Renal cortical epithelial cell (primary cell): ENCODE measurements at places on chromosomes 16 and 17. TPM values are rescaled to one million over a fixed set of nuclear protein-coding genes. Genes with fewer than 3 reads are reported as not detected.
A peak's percentile ranks its signal among the peaks of the same experiment; 100 is the strongest.

GRCh38 chr16:21159281-21159951, 942 bp downstream of the LDAF1 start:
- no peak for DNase-seq

DNA sequence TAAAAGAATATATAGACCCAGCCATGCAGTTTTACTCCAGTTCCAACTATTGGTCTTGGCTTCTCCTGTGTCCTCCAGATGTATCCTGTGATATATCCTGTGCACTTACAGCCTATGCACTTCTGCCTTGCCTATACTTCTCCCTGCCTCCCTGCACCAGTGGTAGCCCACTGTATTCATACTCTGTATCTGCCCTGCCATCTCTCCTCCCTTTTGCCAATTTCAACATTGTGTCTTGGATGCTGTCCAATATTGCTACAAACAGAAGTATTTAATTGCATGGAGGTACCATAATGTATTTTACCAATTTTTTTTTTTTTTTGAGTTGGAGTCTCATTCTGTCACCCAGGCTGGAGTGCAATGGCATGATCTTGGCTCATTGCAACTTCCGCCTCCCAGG, 242.7 kb downstream of the HAPSTR1 start:
- DNase-seq = no peak

- no peak for DNase-seq
These were observed 11.2 kb upstream of the COG7 start for GRCh38 chr16:23464196-23464595.

Gene MEOX1
- total RNA-seq = 11.1 TPM in 1 of 2 replicates, not detected in the other

GRCh38 chr16:6165330-6165979, 1067.9 kb upstream of the EEF2KMT start:
- peak; percentile 1 for DNase-seq

Gene HOXB8
- 8.3 and 65.8 TPM in 2 replicates for total RNA-seq

Gene SDK2
- total RNA-seq = 0.10 and 0.52 TPM in 2 replicates

Gene ENPP7
- not detected in 2 replicates for total RNA-seq

DNA sequence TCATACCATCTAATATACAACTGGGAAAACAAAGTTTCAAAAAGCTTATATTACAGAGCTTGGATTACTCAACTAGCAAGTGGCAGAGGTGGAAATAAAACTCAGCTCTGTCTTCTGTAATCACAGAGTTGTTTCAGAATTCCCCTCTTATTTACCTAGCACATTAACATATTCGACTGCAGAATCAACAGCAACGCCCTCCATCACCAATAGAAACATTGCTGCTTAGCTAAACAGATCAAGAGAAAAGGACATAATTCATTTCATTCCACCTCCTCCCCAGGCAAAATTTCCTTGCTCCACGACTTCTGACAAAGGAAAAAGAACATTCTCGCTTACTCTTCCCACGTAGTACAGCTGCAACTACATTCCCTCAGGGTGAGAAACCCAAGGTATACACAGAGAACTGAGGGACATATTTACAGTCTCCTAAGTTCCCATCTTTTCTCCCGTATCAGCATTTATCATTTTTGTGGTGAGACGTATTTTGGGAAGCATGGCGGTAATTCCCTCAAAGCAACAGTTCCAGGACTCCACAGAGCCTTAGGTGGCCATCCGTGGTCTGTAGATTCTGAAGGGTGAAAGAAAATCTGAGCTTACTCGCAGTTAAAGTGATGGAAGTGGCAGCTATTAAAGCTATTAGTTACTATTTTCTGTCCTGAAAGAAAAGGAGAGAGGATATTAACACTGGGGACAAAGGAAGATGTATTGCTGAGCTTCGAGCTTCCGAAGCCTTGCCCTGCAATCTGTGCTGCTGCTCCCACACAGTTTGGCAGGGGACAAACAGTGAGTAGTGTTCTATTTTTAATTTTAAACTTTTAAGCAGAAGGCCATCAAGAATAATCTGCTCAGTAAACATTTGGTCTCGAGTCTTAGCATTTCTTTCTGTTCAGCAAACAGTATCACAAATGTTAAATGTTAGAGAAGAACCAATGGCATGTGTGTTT, 1296.2 kb downstream of the CDH8 start:
- no peak for DNase-seq

Gene CIITA
- under 0.01 and 0.65 TPM in 2 replicates for total RNA-seq

GRCh38 chr17:77476006-77476405, 335.2 kb downstream of the SEC14L1 start:
- no peak for DNase-seq

GRCh38 chr17:31529841-31530251, 138.4 kb downstream of the RAB11FIP4 start:
- DNase-seq = no peak

GRCh38 chr16:84117494-84117843, 727 bp upstream of the MBTPS1 start:
- no peak for DNase-seq

DNA sequence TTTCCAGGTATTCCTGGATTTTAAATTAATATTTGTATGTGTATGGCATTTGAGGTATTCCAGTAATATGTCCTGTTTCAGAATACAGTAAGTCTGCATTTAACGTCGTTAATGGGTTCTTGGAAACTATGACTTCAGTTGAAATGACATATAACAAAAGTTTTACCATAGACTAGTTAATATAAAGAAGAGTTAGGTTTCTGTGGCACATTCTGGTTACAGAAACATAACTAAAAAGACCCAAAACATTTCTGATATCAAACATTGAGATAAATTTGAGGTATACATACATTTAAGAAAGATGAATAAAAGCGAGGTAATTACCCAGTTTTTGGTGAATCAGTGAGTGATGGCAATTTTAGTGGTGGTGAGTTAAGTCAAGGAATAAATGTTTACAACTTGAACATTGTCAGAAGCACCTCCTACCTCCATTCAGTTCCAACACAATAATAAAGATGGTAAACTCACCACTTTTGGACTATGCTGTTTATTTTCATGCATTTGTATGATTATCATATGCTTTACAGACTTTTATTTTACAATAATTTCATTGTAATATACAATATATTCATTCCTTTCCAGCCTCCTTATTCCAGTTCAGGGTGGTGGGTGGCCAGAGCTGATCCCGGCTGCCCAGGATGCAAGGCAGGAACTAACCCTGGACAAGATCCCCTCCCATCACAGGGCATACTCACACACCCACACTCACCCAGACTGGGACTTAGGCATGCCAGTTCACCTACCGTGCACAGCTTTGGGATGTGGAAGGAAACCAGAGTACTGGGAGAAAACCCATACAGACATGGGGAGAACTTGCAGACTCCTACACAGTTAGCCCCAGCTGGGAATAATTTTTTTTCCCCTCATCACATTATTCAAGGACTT, 9.7 kb downstream of the LUC7L3 start:
- DNase-seq = no peak

DNA sequence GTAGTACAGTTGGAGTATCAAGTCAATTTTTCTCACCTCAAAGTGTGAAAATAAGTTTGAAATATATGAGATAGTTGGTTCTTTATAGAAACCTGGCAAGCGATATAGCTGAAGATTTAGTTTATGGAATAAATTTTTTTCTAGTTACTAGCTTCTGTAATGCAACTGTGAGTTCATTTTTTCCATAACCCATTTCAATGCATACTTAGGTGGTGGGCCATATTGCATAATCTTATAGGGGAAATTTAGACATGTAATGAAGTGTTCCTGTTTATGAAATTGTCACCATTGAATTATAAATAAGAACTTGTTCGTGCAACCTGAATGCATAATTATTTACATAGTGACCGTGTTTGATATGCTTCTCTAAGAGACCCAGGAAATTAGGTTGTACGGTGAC, 9.0 kb downstream of the MOSMO start:
- DNase-seq = no peak

DNA sequence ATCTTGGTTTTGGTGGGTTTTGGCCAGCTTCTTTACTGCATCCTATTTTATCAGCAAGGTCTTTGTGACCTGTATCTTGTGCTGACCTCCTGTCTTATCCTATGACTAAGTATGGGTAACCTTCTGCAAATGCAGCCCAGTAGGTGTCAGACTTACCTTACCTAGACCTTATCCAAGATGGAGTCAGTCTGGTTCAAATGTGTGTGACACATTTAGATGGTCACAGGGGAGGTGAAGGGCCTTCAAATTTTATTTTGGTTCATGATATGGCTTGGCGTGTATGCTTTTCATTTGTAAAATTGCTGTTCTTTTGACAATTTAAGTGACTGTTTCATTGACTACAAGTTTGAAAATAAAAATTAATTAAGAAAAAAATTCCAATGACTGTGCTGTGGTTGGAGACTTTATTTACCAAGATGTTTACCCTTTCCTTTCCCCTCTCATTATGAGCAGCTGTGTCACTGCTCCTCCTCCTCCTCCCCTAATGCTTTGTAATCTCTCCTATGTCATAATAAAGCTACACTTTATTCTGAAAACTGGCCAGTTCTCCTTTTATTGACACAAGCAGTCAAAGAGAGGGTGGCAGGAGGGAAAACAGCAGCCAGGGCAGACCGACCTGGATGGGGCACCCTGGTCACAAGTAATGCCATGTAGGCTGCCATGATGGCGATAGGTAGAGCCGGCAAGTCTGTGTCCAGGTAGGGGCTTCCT, 49.4 kb downstream of the TNFRSF13B start:
- DNase-seq = peak; percentile 17

GRCh38 chr17:1491443-1492248, 840 bp downstream of the MYO1C start:
- no peak for DNase-seq

- peak; percentile 71 for DNase-seq
These were observed 162.4 kb upstream of the FAM20A start for GRCh38 chr17:68763562-68763961.

- peak; percentile 37 for DNase-seq
These were observed 896.2 kb downstream of the CDH11 start for GRCh38 chr16:64225696-64226095.

GRCh38 chr17:48558057-48558830, 13.3 kb upstream of the HOXB2 start:
- DNase-seq = no peak

Gene CA4
- total RNA-seq = 0.45 TPM in 1 of 2 replicates, not detected in the other

- DNase-seq = no peak
These were observed 158.6 kb downstream of the AXIN2 start for GRCh38 chr17:65402513-65403496.

Gene OR2C1
- 0.15 TPM in 1 of 2 replicates, not detected in the other for total RNA-seq

- no peak for DNase-seq
These were observed 5.1 kb upstream of the GP2 start for GRCh38 chr16:20332411-20332810.

DNA sequence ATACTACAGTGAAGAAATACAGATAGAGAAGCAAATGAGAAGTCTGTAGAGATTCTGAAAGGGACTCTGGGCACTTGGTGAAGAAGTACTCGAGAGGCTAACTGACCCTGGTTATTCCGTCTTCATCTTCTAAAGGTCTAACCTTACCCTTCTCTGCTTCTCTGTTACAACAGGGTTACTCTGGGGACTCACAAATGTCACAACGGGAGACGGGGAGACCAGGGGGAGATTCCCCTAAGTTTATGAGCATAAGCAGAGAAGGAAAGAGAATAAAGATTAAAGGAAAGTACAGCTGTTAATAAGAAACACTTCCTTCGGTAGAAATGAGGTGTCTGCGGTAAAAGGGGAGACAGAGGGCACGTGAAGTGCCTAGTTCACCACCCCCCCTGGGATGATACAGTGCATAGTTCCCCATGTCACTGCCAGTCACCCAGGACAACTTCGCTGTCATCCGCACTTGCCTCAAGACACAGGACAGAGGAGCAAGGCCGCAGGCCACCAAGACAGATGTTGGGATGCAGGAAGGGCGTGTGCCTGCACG, 75.2 kb upstream of the TRAP1 start:
- DNase-seq = no peak

Gene KRT25
- total RNA-seq = not detected in 2 replicates

GRCh38 chr16:27127308-27127707, 60.6 kb downstream of the C16orf82 start:
- no peak for DNase-seq

GRCh38 chr16:68332411-68333121, 21.7 kb downstream of the PRMT7 start:
- DNase-seq = peak; percentile 24

GRCh38 chr16:29736112-29736511, 9.7 kb downstream of the C16orf54 start:
- no peak for DNase-seq

- no peak for DNase-seq
These were observed 14.9 kb downstream of the SARM1 start for GRCh38 chr17:28386391-28386790.

Gene GJC1
- 43.2 and 79.9 TPM in 2 replicates for total RNA-seq

GRCh38 chr17:15945527-15946191, 729 bp downstream of the ADORA2B start:
- no peak for DNase-seq

- DNase-seq = no peak
These were observed 29.6 kb downstream of the NGFR start for GRCh38 chr17:49524473-49525359.

GRCh38 chr17:50562242-50563091, 2.0 kb downstream of the CACNA1G start:
- no peak for DNase-seq

DNA sequence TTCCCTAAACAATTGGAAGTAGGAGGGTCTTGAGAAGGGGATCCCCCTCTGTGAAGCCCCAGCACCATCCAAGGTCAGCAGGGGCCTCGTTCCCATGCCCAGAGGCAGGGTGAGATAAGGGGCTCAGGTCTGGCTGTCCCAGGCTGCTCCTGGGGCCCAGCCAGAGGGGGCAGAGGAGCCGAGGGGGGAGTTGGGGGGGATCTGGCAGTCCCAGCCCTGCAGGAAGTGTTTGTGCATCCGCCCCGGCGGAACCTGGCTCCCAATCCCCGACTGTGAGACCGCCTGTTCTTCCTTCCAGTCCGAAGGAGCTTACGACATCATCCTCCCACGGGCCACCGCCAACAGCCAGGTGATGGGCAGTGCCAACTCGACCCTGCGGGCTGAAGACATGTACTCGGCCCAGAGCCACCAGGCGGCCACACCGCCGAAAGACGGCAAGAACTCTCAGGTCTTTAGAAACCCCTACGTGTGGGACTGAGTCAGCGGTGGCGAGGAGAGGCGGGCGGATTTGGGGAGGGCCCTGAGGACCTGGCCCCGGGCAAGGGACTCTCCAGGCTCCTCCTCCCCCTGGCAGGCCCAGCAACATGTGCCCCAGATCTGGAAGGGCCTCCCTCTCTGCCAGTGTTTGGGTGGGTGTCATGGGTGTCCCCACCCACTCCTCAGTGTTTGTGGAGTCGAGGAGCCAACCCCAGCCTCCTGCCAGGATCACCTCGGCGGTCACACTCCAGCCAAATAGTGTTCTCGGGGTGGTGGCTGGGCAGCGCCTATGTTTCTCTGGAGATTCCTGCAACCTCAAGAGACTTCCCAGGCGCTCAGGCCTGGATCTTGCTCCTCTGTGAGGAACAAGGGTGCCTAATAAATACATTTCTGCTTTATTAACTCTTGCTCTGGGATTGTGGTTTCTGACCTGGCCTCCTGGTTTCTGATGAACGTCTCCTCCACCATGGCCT, 14.9 kb downstream of the GPRC5C start:
- DNase-seq = no peak

Gene RNF43
- 2.3 and 6.0 TPM in 2 replicates for total RNA-seq

Gene RAMP2
- total RNA-seq = not detected in 2 replicates

GRCh38 chr17:43142153-43142552, 17.0 kb upstream of the BRCA1 start:
- DNase-seq = no peak

- DNase-seq = peak; percentile 57
These were observed 7.1 kb downstream of the USP31 start for GRCh38 chr16:23141959-23142740.

- DNase-seq = no peak
These were observed 22.8 kb downstream of the TMEM204 start for GRCh38 chr16:1556254-1556653.
